ENCODE measurements at places on chromosomes 4 and X.

DNA sequence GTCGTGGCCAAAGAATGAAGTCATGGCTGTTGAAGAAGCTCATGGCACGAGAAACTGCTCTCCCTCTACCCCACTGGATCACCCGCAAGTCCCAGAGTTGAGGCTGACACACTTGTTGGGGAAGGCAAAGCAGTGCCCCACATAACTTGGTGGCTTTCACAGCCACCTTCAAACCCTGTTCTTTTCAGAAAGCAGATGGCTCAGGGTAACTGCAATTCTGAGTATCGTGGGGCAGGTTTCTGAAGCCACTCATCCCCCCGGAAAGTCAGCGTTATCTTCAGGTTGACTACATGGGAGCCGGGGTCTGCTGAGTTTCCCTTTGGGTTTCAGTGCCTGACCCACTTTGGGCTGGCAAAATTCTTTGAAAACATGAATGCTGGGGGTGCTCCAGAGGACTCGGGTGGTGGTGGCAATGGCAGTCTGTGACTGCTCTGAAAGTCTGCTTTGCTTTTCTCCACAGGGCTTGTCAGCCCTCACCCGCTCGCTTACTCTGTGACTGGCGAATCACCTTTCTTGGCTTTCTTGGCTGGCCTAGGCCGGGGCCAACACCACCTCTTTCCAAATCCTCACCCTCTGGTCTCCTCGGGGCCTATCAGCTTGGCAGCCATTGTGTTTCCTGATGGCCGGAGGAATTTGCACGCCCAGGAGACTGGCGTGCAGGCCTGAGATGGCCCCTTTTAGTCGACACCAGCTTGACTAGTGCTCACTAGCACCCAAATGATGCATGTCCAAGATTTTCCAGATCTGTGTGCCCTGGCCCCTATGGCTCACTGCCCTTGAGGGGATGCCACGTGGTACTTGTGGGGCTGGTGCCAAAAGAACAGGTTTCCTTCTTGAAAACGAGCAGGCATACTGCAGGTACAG is 7.3 kb downstream of the PPP1R3F start:
- no peak for DNase-seq

- no peak for DNase-seq
Measured at GRCh38 chrX:13768939-13769338, 34.4 kb downstream of the OFD1 start.

- DNase-seq: no peak
Measured at GRCh38 chr4:120881846-120882245, 40.7 kb downstream of the PRDM5 start.

- no peak for DNase-seq
Measured at GRCh38 chrX:153935326-153935851, 552 bp upstream of the NAA10 start.

DNA sequence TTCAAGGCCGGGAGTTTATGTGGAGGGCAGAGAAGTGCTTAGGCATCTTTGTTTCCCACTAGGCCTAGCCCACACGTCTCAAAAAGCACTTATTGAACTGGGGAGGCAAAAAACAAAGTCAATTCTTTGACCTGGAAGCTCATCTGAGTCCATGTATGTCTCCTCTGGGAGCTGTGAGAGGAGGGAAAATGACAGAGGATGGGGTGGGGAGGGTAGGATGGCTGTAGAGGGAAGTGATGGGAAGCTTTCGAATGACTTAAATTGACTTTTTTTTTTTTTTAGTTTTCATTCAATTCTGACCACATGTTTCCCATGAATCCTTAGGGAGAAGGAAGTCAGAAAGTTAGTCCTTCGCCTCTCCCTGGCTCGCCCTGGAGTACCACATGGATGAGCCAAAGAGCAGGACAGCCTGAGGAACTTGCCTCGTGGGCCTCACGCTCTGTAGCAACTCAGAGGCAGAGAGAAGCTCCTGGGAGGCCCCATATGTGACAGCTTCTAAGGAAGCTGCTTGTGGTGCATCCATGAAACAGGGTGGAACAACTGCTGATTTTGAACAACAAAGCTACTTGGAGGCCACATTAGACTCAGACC is 45.0 kb downstream of the NHSL2 start:
- DNase-seq: no peak

- no peak for DNase-seq
Measured at GRCh38 chrX:19370061-19370460, 26.3 kb downstream of the PDHA1 start.

DNA sequence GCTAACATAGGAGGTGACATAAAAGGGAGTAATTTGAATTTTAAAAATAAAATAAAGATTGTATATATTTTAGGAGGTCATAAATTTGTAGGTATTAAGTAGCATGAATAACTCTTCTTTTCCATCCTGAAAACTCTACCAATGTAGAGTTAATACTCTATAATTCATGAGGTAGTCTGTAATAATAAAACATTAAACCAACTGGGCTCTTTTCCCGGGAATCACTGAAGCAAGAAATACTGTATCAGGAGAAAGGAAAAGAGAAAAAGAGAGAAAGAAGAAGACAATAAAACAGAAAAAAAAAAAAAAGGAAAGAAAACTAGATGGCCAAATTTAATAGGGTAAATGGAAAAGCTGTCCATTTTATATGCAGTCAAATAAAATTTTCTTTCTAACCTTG is 984.4 kb downstream of the CCSER1 start:
- no peak for DNase-seq

DNA sequence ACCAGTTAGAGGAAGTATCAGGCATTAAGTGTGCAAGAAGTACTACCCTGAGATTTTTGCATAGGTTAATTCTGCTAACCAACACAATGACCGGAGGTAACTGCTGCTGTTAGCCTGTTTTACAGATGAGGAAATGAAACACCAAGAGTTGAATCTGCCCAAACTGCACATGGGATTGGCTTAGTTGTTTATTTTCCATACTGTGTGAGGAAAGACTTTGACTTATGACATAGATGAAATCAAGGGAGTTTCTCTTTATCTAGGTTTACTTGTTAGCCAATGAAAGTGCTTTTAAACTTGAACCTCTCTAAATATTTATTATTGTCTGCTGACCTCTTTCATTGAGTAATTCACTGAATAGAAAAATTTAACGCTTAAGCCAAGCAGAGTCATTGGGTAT is 10.3 kb downstream of the GUCY1B1 start:
- no peak for DNase-seq
